ENCODE measurements at places on chromosomes 3 and 15.

- DNase-seq, result peak; percentile 79
Observed at GRCh38 chr3:128282380-128283196, 129.3 kb downstream of the EEFSEC start.

DNA sequence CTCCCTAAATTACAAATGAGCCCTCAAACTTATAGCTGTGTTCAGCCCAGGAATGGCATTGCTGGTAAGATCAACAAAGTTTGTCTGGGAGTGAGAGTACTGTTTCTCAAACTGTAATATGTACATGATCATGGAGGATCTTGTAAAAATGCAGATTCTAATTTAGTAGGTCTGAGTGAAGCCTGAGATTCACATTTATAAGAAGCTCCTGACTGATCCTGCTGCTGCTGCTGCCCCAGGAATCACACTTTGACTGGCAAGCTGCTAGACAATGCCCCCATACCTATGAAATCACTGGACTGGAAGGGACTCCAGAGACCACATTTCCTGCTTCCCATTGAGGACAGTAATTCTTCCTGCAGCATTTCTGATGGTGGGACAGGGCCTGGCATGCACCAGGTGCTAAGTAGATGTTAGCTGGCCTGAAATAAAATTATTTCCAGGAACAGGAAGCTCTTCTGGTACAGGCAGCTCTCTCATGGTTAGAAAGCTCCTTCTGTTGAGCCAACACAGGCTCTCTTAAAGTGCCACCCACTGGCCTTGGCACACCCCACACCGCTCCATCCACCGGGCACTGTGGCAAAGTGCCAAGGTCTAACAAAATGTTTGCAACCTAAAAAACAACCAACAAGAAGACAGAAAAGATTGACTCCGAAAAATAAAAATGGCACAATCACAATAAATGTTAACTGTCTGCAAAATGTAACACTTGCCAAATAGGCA is 36.7 kb upstream of the ZNF710 start:
- no peak for DNase-seq

- no peak for DNase-seq
Observed at GRCh38 chr3:183631715-183632114, 3.7 kb upstream of the KLHL24 start.

DNA sequence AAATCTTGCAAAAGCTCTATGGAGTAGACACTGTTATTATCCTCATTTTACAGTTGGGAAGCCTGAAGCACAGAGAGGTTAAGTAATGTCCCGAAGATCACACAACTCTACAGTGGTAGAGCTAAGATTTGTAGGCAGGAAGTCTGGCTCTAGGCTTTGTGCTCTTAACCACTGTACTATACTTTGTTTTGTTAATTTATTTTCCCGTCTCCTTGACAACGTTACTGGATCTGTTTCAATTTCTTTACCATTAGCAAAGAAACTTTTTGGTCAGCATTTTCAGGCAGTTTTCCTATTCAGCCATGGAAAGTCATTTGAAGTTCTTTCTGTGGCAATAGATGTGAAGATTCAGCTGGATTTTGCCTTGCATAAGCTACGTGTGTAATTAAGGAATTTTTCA is 51.7 kb downstream of the OTOL1 start:
- no peak for DNase-seq

GRCh38 chr15:94677202-94677790 is 445.9 kb downstream of the MCTP2 start:
- DNase-seq, result no peak

DNA sequence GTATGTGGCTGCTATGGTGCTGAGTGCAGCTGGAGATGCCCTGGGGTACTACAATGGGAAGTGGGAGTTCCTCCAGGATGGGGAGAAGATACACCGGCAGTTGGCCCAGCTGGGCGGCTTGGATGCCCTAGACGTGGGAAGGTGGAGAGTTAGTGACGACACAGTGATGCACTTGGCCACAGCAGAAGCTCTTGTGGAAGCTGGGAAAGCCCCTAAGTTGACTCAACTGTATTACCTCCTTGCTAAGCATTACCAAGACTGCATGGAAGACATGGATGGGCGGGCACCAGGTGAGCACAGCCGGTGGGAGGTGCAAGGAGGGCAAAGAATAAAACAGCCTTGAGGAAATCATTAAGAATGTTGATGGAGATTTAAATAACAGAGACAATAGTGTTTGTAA is 2.9 kb downstream of the ADPRH start:
- no peak for DNase-seq

- peak; percentile 49 for DNase-seq
Observed at GRCh38 chr3:129026728-129027543, 25.8 kb downstream of the EFCC1 start.

DNA sequence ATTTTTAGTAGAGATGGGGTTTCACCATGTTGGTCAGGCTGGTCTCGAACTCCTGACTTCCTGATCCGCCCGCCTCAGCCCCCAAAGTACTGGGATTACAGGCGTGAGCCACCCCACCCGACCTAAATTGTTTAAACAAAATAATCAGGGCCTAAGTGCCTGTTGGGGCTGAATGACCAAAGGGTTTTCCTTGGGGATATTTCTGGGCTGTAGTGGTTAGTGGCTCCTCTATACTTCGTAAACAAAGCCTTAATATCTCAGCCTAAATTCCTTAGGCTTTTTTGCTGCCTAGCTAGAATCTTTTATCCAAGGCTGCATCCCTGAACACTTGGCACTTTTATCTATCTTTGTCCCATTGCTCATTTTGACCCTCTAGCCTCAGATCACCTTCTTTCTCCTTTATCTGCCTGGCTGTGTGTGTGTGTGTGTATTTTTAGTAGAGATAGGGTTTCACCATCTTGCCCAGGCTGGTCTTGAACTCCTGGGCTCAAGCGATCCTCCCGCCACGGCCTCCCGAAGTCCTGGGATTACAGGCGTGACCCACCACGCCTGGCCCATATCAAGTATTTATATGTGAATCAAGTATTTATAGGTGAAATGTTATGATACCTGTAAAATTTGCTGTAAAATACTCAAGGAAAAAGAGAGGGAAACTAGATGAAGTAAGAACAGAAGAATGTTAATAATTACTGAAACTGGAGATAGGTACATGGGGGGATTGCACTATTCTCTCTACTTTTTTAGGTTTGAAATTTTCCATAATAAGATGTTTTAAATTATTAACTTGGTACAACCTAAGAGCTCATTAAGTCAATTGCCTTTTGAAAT is 1.8 kb downstream of the NUSAP1 start:
- no peak for DNase-seq

- DNase-seq, result peak; percentile 40
Observed at GRCh38 chr3:189457201-189457607, 174.0 kb upstream of the TP63 start.

DNA sequence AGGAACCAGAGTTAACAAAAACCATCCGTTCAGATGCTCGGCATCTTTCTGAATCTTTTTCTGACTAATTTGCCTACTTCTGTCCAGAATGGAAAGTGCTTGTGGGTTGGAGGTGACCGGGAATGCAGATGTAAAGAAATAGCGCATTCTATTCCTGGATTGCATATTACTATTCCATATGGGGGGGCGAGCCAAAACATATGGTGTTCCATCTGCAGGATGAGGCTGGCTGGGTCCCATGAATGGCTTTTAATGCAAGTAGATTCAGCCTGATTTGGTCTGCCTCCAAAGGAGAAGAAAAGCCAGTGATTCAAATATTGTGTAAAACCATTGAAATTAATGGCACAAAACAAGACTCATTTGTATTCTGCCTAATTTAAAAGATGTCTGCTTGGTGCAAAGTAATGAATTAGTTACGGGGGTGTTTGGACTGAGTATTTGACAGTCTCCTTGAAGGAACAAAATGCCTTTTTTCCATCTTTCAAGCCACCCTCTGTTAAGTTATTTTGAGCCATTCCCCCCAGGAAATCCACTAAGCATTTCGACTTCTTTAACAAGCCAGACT is 99.0 kb downstream of the ST8SIA2 start:
- DNase-seq, result no peak

- no peak for DNase-seq
Observed at GRCh38 chr3:115789481-115789880, 166.2 kb downstream of the GAP43 start.

DNA sequence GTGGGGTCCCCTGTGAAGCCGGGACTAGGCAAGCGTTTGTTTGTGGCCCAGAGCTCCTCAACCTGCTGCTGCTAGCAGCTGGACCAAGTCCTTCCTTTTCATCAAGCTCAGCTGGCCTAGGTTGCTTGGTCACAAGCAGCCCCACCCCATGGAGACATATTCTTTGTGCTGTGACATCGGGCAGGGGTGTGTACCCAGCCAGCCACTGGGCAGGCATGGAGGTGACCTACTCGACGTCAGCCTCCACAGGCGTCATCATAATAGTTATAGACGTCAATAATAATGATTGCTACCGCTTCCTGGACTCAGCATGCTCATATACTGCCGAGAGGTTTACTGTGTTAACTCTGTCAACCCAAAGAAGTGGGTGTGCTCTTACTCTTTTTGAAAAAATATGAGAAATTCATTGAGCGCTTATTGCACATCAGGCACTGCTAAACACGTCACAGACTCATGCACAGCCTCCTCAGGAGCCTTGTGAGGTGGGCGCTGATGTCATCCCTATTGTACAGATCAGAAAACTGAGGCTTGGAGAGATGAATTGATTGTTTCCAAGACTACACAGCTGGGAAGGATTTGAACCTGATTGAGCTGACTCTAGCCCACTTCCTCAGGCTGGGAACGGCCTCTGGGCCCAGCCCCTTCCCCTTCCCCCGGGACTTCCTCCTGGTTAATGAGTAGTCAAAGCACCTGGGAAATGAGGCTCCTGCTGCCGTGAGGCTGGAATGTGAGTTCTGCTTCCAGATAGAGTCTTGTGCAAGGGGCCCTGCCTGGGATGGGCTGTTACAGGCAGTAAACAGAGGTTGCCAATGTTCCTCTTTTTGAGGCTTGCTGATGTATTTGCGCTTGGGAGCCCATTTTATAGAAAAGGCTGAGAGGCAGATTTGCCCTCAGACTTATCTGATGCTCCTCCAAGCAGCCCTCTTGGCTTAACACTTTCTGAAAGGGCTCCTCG is 16.2 kb downstream of the SLC6A6 start:
- DNase-seq, result no peak

- no peak for DNase-seq
Observed at GRCh38 chr3:113219605-113220300, 8.4 kb downstream of the BOC start.

Data from AG10803 (cell line).